ENCODE measurements at places on chromosomes 6 and 20. TPM values are rescaled to one million over a fixed set of nuclear protein-coding genes. Genes with fewer than 3 reads are reported as not detected.

DNA sequence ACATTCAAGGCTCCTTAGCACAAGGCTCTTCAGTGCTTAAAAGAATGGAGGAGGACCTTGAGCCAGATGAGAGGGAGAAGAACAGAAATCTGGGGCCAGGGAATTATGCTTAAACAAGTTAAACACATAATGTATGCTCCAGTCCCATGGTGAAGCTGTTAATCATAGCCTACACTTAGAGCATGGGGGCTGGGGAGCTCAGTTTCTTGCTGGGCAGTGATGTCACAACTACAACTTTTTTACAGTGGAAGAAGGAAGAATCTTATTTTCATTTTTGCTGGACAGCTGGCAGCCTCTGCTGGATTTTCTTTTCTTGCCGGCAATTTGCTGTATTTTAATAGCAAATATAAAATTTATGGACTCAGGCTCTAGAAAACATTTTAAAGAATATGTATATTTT lies 432.5 kb downstream of the CD109 start:
- DNase-seq, result no peak

GRCh38 chr20:59010321-59010994 lies 3.4 kb upstream of the CTSZ start:
- peak; percentile 80 for DNase-seq

- DNase-seq, result no peak
Observed at GRCh38 chr6:101400326-101401135, 7.0 kb downstream of the GRIK2 start.

DNA sequence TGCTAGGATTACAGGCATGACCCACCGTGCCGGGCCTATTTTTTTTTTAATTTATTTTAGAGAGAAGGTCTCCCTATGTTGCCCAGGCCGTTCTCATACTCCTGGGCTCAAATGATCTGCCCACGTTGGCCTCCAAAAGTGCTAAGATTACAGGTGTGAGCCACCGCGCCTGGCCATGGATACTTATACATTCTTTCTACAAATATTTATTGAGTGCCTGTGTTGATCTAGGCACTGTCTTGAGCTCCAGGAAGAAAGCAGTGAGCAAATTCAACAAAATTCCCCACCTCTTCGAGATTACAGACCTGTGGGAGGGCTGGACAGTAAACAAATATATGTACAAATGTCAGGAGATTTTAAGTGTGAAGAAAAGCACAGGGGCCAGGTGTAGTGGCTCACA lies 37.9 kb downstream of the MGME1 start:
- DNase-seq, result no peak

- DNase-seq, result no peak
Observed at GRCh38 chr20:38985603-38986170, 23.5 kb downstream of the DHX35 start.

GRCh38 chr6:159163901-159164370 lies 5.3 kb upstream of the FNDC1 start:
- DNase-seq, result peak; percentile 16

GRCh38 chr6:112331306-112331705 lies 15.8 kb upstream of the RFPL4B start:
- DNase-seq, result peak; percentile 30

GRCh38 chr6:124560873-124561567 lies 401.2 kb upstream of the RNF217 start:
- no peak for DNase-seq

DNA sequence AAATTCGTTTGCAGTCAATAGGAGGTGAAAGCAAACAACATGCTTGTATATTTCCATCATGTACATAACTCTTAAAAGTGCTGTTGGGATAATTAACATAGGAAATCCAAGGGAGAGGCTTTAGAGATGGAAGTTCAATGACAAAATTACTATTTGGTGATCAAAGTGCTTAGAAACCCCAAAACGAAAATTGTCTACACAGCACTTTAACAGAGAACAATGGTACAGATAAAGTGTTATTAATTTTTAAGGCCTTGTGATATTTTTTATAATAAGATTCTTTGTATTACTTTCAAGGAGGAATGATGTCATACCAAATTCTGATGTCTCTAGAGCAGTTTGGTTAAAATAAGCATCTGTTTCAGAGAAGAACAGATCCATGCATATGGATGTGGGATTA lies 406.3 kb downstream of the EPHA7 start:
- no peak for DNase-seq

DNA sequence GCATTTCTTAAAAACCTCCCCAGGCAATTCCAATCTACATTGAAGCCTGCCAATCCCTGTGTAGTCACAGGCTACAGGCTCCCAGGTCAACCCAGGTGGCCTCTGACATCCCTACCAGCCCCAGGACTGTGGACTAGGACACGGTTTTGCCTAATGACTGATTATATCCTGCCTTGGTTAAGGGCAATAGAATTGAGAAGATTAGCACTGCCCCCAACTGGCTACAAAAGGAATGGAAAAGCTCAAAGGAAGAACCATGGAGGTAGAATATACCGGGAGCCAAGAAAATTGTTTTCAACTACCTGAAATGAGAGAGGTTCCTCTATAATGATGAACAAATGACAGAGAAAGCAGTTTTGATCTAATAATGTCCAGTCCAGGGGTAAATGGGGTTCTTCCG lies 421.1 kb upstream of the AGPAT4 start:
- peak; percentile 18 for DNase-seq

- DNase-seq, result no peak
Observed at GRCh38 chr6:147624946-147625515, 116.5 kb downstream of the SAMD5 start.

DNA sequence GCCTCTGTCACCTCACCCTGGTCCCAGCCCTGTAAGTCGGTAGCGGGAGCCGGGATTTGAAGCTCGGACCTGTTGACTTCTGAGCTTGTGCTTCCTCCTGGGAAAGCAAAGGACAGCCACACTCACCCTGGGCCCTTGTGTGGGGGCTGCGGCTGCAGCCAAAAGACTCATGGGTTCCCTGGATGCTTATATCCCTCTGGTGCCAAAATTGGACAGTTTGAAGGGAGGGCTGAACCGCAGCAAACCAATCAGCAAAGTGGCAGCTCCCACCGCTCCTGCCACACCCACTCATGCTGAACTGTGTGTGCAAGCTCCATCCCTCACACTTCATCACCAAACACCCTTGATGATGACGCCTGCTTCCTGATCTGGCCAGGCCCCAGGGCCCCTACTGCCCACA lies 3.9 kb upstream of the CCN5 start:
- peak; percentile 27 for DNase-seq

DNA sequence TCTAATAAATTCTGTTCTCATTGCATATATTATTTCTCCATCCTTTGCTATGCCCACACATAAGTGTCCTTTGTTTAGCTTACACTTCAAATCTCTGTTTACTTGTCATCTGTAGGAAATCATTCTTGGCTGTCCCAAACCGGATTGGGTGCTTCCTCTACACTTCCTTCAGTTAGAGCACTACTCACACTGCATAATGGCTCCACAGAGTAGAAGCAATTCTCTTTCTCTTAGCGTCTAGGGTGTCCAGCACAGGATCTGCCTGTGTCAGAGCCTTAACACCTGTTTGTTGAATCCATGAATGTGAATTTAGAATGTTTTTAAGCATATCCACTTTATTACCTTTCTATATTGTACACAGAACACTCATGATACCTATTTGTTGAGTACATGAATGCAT lies 87.0 kb upstream of the BMP2 start:
- no peak for DNase-seq

DNA sequence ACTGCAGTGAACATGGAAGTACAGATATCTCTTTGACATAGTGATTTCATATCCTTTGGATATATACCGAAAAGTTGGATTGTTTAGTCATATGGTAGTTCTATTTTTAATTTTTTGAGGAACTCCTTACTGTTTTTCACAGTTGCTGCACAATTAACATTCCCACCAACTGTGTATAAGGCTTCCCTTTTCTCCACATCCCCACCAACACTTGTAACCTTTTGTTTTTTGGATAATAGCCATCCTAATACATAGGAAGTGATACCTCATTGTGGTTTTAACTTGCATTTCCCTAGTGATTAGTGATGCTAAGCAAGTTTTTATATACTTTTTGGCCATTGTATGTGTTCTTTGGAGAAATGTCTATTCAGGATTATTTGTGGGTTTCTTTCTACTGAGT lies 45.1 kb upstream of the TENT5A start:
- no peak for DNase-seq

GRCh38 chr20:33567949-33568348 lies 78.1 kb downstream of the CBFA2T2 start:
- DNase-seq, result no peak

DNA sequence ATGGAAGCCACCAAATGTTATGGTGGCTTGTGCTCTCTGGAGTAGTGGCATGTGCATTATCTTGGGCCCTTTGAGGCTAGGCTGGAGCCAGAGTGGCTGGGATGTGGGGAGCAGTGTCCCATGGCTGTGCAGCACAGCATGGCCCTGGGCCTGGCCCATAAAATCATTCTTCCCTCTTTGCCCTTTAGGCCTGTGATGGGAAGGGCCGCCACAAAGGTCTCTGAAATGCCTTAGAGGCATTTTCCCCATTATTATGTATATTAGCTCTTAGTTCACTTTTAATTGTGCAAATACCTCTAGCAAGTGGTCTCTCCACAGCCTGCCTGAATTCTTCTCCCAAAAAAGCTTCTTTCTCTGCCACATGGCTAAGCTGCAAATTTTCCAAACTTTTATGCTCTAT lies 297.3 kb upstream of the IRAK1BP1 start:
- DNase-seq, result no peak

- DNase-seq, result no peak
Observed at GRCh38 chr6:146582857-146583256, 15.9 kb upstream of the ADGB start.

GRCh38 chr6:82030761-82031503 lies 216.6 kb downstream of the IBTK start:
- no peak for DNase-seq

- DNase-seq, result no peak
Observed at GRCh38 chr6:89471287-89471867, 38.4 kb downstream of the ANKRD6 start.

- DNase-seq, result no peak
Observed at GRCh38 chr6:155024391-155025027, 29.4 kb downstream of the TIAM2 start.

- no peak for DNase-seq
Observed at GRCh38 chr6:116364321-116364720, 6.4 kb upstream of the DSE start.

DNA sequence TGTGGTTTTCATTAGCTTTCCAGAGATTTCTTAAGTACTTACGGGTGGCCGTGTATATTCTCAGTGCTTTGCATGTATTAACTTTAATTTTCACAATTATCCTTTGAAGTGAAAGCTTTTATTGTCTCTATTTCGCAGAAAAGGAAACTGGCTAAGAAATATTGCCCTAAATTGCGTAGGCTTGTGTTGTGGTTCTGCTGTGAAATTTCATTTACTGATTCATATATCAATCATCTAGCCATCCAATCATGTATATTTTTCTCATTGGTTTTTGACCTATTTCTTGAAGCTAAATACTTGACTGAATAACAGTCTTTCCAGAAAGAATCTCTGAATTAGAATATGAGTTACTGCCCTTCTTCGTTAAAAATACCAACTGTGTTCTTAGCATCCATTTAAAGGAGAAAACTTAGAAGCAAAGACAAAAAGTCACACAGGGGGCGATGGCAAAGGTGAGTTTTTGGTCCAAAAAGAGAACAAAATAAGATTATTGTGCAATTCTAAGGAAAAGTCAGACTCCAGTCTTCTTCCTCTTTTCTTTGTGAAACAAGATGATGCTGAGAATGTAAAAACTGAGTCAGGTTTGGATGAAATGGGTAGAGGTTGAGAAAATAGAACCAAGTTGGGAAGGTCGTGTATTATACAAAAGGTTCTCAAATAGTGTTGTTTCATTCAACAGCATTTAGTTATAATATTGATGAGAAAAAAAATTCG lies 1.4 kb downstream of the CYB5R4 start:
- no peak for DNase-seq

DNA sequence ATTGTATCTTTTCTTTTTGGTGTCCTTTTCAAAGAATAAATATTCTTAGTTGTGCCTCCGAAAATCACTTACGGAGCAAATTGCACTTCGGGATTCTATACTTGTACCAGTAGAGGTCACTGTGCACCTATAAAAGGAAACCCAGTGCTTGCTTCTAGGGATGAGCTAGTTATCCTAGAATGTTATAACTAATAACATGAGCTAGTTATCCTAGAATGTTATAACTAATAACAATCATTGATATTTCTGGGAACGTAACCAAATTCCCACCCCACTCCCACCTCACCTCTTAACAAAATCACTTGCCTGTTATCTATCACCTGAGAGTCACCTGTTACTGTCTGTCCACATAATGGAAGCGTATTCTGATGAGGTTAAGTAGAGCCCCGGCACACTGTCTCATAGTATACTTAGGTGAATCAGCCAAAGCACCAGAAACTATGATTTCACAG lies 126.9 kb upstream of the TIAM2 start:
- peak; percentile 56 for DNase-seq

DNA sequence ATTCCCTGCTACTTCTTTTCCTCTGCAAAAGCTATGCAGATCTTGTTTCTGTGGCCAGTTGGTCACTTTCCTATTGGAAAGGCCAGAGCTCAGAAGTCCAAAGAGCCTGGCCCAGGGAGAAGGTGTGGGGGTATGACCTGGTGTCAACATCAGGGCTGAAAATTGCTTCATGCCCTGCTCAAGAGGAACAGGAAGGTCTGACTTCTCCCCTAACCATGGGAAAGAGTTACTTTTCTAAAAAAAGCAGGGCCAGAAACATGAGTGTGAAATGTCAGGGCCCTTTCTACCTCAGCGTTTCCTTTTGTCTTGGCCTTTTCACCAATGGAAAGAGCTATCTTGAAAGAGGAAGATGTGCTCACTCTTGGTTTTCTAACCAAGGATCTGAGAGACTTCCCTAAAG lies 117.4 kb downstream of the MAFB start:
- DNase-seq, result no peak

- DNase-seq, result no peak
Observed at GRCh38 chr20:60553095-60553494, 594.9 kb downstream of the CDH26 start.

- DNase-seq, result peak; percentile 65
Observed at GRCh38 chr6:113495521-113495920, 361.6 kb upstream of the MARCKS start.

DNA sequence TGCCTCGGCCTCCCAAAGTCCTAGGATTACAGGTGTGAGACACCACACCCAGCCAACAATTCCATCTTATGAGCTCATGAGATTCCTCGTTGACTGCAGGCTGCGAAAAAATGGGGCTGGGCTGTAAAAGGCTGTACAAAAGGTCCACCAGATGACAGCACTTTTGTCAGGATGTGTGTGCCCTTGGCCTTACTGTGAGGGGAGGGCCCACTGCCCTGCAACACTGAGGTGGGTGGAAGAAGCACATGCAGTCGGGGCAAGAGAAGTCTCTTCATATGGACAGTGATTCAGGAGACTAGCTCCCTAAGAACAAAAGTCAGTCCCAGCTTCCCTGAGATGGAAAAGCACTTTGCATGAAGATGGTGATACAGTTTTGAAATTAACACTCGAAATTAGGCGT lies 50.5 kb downstream of the KCTD20 start:
- no peak for DNase-seq

FRS3 gene
- 0.74 TPM for total RNA-seq

GPR6 gene
- total RNA-seq, result not detected

SIRPA gene
- 11.5 TPM for total RNA-seq

ZBTB22 gene
- 11.2 TPM for total RNA-seq

CFB gene
- total RNA-seq, result 0.86 TPM

ULBP3 gene
- 27.3 TPM for total RNA-seq

TSBP1 gene
- total RNA-seq, result not detected

UST gene
- 12.1 TPM for total RNA-seq

LAMA5 gene
- 3.1 TPM for total RNA-seq

PAK1IP1 gene
- total RNA-seq, result 103 TPM

CABLES2 gene
- total RNA-seq, result 3.8 TPM

PDYN gene
- not detected for total RNA-seq

ERVFRD-1 gene
- total RNA-seq, result not detected
